Chondrocyte (in vitro differentiated cells): ENCODE measurements at places on chromosomes 2 and 18. TPM values are rescaled to one million over a fixed set of nuclear protein-coding genes. Genes with fewer than 3 reads are reported as not detected.

CAPN14 gene
- total RNA-seq = 0.10 to 0.39 TPM (median 0.15 TPM) in 3 replicates

SPATA3 gene
- total RNA-seq = not detected in 3 replicates

CCDC141 gene
- not detected in 3 replicates for total RNA-seq

CNPPD1 gene
- total RNA-seq = 36.1 to 46.3 TPM (median 43.1 TPM) in 3 replicates
